ENCODE measurements at places on chromosomes 2 and 18. TPM values are rescaled to one million over a fixed set of nuclear protein-coding genes. Genes with fewer than 3 reads are reported as not detected.

ZNF516 gene
- 22.8 TPM for total RNA-seq

MYOM1 gene
- 0.99 TPM for total RNA-seq

DNA sequence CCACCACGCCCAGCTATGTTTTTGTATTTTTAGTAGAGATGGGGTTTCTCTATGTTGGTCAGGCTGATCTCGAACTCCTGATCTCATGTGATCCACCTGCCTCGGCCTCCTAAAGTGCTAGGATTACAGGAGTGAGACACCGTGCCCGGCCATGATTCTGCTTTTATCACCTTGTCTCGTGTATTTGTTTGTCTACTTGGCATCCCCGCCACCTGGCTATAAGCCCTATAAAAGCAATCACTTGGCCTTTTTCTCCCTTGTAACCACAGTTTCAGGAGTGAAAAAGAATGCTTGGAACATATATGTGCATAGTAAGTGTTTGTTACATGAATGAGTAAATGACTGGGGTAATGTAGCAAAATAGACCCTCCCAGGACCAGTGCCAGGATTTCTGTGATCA lies 77.5 kb upstream of the PAPOLG start:
- DNase-seq = peak; percentile 58

DNA sequence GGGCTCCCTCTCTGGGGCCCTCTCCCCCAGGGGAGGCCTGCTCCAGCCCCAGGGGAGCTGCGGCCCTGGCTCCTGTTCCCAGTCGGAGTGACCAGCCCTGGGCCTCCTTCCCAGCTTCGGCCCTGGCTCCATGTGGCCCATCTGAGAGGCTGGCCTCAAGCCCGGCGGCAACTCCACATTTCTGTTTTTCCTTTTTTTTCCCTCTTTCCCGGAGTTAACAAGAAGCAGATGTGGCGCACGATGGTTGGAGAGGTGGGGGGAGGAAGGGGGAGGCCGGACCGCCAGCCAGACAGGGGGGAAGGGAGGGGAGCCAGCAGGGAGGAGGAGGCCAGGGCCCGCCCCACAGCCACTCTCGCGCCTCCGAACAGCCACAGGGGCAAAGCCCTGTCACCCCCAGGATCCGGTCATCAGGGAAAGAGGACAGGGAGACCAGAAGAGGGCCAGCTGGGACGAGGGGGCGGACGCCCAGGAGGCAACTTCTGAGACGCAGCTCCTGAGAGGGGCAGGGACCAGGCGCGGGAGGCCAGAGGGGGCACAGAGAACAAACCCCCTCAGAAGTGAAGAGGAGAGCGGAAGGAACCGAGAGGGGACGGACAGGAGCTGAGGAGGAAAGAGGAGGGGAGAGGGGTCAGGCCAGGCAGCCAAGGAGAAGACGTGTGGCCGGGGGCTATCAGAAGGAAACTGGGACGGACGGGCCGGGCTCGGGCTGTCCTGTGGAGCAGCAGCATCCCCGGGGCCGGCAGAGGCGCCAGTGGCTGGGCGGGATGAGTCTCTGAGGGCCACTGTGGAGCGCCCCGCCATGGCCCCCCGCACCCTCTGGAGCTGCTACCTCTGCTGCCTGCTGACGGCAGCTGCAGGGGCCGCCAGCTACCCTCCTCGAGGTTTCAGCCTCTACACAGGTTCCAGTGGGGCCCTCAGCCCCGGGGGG lies at the start of gene EMILIN1:
EMILIN1 (plus strand) TSS at position 349 of the 928 bp plus-strand sequence; CDS start at position 800, 451 bp downstream.
- DNase-seq = peak; percentile 92

DNA sequence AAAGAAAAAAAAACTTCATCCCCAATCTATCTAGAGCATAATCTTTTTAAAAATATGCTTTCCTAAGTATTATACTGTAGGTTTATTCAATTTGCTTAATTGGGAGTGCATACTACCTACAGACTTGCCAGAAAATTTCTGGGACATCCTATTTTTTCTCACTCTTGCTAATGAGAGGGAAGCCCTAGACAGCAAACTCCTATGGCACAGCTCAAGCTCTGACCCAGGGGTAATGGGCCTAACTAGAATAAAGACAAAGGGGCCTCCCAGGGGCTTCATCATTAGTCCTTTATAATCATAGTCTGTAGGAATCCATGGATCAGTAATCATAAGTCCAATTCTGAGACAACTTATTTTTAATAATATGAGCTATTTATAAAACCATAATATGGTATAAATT lies 142.6 kb upstream of the ITGA4 start:
- no peak for DNase-seq

GRCh38 chr18:2956056-2956455 lies 56.9 kb downstream of the LPIN2 start:
- no peak for DNase-seq

GRCh38 chr2:8480915-8481314 lies 200.9 kb upstream of the ID2 start:
- no peak for DNase-seq

Data from suprapubic skin (tissue), 4 donors.